ENCODE measurements at places on chromosomes 12 and 14. TPM values are rescaled to one million over a fixed set of nuclear protein-coding genes. Genes with fewer than 3 reads are reported as not detected.

The SSPN gene
- 67.8 TPM for total RNA-seq

DNA sequence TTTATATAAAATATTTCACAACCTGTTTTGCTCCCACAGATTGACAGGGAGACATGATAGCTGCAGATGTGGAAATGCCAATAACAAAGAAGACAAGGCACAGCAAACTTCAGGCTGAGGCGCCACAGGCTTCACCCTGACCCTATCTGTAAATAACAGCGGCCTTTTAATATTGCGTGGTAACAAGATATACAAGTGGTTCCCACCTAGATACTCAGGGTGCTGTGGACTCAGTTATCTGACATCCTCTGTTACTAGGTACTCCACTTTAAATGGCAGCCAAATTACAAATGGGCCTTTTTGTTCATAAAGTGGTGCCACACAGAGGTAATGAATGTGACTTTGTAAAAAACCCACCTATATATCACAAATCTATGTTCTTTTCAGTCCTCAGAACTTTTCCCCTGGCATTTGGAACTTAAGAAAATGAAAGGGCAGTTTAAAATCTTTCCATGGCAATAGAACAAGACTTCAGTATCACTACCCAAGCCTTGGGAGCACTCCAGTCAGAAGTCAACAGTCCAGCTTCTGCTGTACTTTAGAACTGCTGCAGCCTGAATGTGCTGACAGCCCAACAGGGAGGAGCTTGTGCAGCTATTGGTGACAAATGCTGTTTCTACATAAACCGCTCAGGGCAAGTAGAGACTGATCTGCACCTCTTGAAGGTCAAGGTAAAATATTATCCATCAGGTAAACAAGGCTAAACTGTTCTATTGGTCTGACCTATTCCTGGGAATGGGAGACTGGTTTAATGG is 86.2 kb upstream of the DCD start:
- no peaks in the 10 kb centered on the region for H3K27me3 ChIP-seq
- no peaks in the 10 kb centered on the region for H3K4me1 ChIP-seq
- no peak overlapping the region for H3K4me3 ChIP-seq
- H3K27ac ChIP-seq, result no peak overlapping the region
- no peaks in the 10 kb centered on the region for H3K36me3 ChIP-seq
- no peak for DNase-seq

- H3K4me3 ChIP-seq, result no peak overlapping the region
- H3K27me3 ChIP-seq, result no peaks in the 10 kb centered on the region
- no peaks in the 10 kb centered on the region for H3K36me3 ChIP-seq
These were observed 179.6 kb downstream of the TMX1 start for GRCh38 chr14:51419685-51420084.

DNA sequence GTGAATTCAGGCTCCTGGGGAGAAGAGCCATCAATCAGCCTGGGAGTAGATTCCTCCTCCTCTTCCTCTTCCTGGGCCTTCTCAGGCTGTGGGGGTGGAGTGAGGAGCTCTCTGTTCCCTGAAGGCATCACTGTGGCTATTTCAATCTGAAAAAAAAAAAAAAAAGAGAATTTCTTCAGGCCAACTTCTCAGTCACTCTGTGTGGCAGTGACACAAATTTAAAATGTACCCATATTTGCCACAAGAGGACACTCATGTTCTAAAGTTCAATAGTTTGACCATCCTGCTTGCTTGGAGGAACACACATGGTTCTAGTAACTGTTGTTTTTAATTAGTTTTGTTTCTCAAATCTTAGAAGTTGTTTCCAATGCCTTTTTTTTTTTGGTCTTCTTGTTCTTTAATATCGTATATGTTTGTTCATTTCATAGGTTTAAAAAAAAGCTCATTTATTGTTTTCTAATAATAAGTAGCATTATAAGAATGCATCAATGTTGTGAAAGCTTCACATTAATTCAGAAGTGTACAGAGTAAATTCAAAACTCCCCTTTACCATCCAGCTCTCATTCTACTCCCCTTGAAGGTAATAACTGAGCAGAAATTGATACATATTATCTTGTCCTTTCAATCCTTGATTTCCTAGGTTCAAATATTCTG is 23.3 kb upstream of the CCER1 start:
- H3K27me3 ChIP-seq, result no peaks in the 10 kb centered on the region
- no peak for DNase-seq
- no peak overlapping the region for H3K27ac ChIP-seq
- H3K36me3 ChIP-seq, result no peaks in the 10 kb centered on the region
- H3K4me3 ChIP-seq, result no peak overlapping the region

GRCh38 chr12:57090490-57090889 is 1.6 kb downstream of the NAB2 start:
- peaks cover 69% of the 10 kb centered on the region for H3K4me1 ChIP-seq
- H3K36me3 ChIP-seq, result peaks cover 38% of the 10 kb centered on the region
- no peak for DNase-seq
- H3K27me3 ChIP-seq, result no peaks in the 10 kb centered on the region
- H3K4me3 ChIP-seq, result peak overlapping the region; percentile 88

GRCh38 chr14:42884100-42884499 is 1277.4 kb downstream of the LRFN5 start:
- no peak overlapping the region for H3K27ac ChIP-seq
- no peaks in the 10 kb centered on the region for H3K36me3 ChIP-seq
- no peak for DNase-seq
- no peaks in the 10 kb centered on the region for H3K4me1 ChIP-seq
- H3K4me3 ChIP-seq, result no peak overlapping the region
- no peaks in the 10 kb centered on the region for H3K27me3 ChIP-seq

DNA sequence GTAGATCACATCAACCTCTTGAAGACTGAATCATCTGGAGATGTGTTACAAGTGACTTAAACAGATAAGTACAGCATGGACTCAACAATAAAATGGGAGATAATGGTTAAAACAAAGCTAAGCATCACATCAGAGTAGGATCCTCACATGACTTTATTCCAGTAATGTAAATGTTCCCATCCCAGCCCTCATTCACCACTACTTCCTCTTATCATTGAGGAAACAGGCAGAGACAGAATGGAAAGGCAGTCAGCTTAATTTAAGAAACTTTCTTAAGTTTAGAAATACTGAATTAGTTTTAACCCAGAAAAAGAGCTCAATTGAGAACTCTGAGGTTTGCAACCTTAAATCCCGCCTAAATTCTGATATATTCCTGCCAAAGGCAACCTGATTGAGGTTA is 1.2 kb upstream of the ALG10 start:
- peak overlapping the region; percentile 79 for H3K27ac ChIP-seq
- no peaks in the 10 kb centered on the region for H3K36me3 ChIP-seq
- no peak for DNase-seq
- H3K4me1 ChIP-seq, result peaks cover 21% of the 10 kb centered on the region

DNA sequence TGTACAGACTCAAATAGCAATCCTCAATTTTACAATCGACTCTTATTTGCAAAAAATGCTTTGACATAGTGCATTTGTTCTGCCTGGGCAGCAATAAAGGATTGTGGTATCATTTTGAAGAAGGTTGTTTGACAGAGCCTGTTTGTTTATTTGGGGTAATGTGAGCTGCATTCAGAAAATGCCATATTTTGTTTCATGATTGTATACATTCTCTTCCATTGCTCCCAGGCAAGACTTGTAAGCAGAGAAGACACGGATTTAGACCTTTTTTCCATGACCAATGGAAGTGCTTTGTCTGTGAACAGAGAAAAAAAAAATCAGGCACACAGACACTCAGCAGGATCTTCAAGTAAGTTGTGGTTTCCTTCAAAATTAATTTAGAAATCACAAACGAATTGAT is 35.5 kb upstream of the ALX1 start:
- H3K27ac ChIP-seq, result no peak overlapping the region
- no peak overlapping the region for H3K4me3 ChIP-seq
- no peaks in the 10 kb centered on the region for H3K4me1 ChIP-seq
- no peaks in the 10 kb centered on the region for H3K27me3 ChIP-seq
- no peak for DNase-seq
- H3K36me3 ChIP-seq, result no peaks in the 10 kb centered on the region

DNA sequence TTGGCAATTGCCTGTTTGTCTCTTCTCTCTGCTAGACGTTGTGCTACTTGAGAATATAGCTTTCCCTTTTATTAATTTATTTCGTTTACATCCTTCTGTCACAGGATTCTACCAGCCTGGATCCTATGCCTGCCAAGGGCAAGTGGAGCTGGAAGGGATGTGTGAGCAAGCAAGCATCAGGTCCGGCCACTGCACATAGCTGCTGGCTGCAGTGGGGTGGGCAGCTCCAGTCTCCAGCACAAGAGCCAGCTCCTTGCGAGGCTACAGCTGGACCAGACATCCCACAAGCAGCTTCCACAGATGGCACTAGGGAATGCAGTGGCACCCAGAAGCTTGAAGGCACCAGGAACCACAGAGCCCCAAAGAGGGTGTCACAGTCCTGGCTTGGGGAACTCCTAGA is 225.0 kb downstream of the KCNC2 start:
- H3K36me3 ChIP-seq, result no peaks in the 10 kb centered on the region
- H3K4me1 ChIP-seq, result no peaks in the 10 kb centered on the region
- no peak overlapping the region for H3K4me3 ChIP-seq
- no peaks in the 10 kb centered on the region for H3K27me3 ChIP-seq
- H3K27ac ChIP-seq, result no peak overlapping the region

GRCh38 chr12:124917135-124917840 is 2.8 kb upstream of the UBC start:
- H3K27me3 ChIP-seq, result no peaks in the 10 kb centered on the region
- peaks cover 8% of the 10 kb centered on the region for H3K36me3 ChIP-seq
- peaks cover 67% of the 10 kb centered on the region for H3K4me1 ChIP-seq
- DNase-seq, result peak; percentile 99

DNA sequence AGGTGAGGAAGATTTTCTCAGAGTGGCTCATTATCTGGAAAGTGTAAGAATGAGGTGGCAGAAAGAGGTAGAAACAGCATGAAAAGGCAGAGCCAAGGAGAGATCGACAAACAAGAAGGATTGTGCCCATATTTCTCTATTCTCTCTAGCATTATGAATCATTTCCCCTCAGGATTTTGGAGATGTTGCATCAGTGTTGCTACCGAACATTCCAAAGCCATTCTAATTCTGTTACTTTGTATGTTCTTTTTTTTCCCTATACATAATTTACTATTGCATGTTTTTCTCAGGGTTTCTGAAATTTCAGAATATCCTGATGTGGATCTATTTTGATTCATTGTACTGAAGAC is 61.4 kb downstream of the KICS2 start:
- H3K27me3 ChIP-seq, result no peaks in the 10 kb centered on the region
- no peak overlapping the region for H3K27ac ChIP-seq
- DNase-seq, result no peak
- no peaks in the 10 kb centered on the region for H3K4me1 ChIP-seq

GRCh38 chr12:90794212-90794611 is 160.8 kb downstream of the CCER1 start:
- no peaks in the 10 kb centered on the region for H3K4me1 ChIP-seq
- no peaks in the 10 kb centered on the region for H3K27me3 ChIP-seq
- no peak for DNase-seq
- no peaks in the 10 kb centered on the region for H3K36me3 ChIP-seq

- no peaks in the 10 kb centered on the region for H3K4me1 ChIP-seq
- no peaks in the 10 kb centered on the region for H3K27me3 ChIP-seq
- H3K4me3 ChIP-seq, result no peak overlapping the region
- H3K36me3 ChIP-seq, result peaks cover 70% of the 10 kb centered on the region
These were observed 7.6 kb upstream of the OVCH1 start for GRCh38 chr12:29505122-29505521.

- no peaks in the 10 kb centered on the region for H3K27me3 ChIP-seq
- H3K4me3 ChIP-seq, result no peak overlapping the region
- no peaks in the 10 kb centered on the region for H3K4me1 ChIP-seq
- no peak for DNase-seq
- H3K27ac ChIP-seq, result no peak overlapping the region
- H3K36me3 ChIP-seq, result no peaks in the 10 kb centered on the region
These were observed 13.6 kb downstream of the CCDC198 start for GRCh38 chr14:57480051-57480450.

GRCh38 chr12:5213990-5214389 is 170.3 kb downstream of the KCNA5 start:
- no peak for DNase-seq
- H3K4me1 ChIP-seq, result no peaks in the 10 kb centered on the region
- no peaks in the 10 kb centered on the region for H3K36me3 ChIP-seq
- H3K4me3 ChIP-seq, result no peak overlapping the region
- no peak overlapping the region for H3K27ac ChIP-seq
- no peaks in the 10 kb centered on the region for H3K27me3 ChIP-seq

The BORCS5 gene
- total RNA-seq, result 16.6 TPM

DNA sequence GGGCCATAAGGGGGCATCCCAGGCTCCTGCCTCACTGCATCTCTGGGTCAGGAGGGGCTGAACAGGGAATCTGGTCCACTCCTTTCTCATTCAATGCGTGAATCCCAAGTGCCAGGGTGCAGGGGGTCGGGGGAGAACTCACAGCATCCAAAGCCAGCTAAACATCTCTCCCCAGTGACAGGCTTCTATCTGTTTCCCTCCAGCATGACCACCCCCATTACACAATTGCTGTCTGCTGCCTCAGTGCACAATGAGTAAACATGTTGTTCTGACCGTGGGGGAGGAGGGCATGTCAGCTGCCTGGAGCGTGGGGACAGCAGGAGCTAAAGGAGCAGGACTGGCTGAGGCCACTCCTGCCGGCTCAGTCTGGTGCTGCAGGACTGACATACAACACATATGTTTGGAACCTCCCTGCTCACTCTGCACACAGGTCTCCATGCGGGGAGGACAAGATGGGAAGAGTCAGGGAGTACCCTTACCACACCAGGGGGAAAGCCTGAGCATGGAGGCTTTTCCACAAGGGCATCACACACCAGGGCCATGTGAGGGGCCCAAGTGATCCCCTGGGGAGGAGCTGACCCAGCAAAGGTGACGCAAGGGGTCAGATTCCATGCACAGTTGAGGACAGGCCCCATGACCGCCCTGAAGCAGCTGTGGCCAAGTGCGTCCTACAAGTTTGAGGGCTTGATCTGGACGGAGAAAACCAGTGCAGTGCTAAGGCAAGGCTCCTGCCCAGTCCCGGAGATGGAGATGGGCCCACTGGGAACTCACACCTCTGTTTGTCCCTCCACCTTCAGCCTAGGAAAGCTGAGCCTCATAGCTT is 1.4 kb downstream of the TNS2 start:
- no peak for DNase-seq
- H3K4me1 ChIP-seq, result peaks cover 89% of the 10 kb centered on the region
- peaks cover 28% of the 10 kb centered on the region for H3K36me3 ChIP-seq
- H3K27me3 ChIP-seq, result no peaks in the 10 kb centered on the region
- H3K4me3 ChIP-seq, result peak overlapping the region; percentile 76
- H3K27ac ChIP-seq, result peak overlapping the region; percentile 98

DNA sequence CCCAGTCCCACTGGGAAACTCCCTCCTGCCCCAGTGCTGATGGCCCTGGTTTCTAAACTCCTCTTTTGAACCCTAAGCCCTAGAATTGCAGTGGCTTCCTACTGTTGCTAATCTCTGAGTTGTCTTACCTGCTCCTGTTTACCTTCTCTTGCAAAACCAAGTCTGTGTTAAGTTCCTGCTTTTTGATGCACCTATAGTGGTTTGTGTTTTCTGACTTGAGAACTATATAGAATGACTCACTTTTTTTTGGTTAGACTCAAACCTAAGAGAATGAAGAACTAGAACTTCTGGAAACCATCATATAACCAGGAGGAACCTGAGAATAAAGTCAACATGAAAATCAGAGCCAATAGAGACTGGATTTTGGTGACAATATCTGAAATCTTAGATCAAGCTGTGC is 5.5 kb upstream of the GAS2L3 start:
- H3K36me3 ChIP-seq, result no peaks in the 10 kb centered on the region
- H3K4me3 ChIP-seq, result no peak overlapping the region
- peaks cover under 1% of the 10 kb centered on the region for H3K4me1 ChIP-seq
- no peaks in the 10 kb centered on the region for H3K27me3 ChIP-seq

GRCh38 chr12:52821826-52822660 is 8.1 kb upstream of the KRT4 start:
- H3K27me3 ChIP-seq, result no peaks in the 10 kb centered on the region
- no peaks in the 10 kb centered on the region for H3K36me3 ChIP-seq
- H3K27ac ChIP-seq, result no peak overlapping the region
